Hepatocyte (in vitro differentiated cells): ENCODE measurements at places on chromosomes 7 and 10.
A peak's percentile ranks its signal among the peaks of the same experiment; 100 is the strongest.

DNA sequence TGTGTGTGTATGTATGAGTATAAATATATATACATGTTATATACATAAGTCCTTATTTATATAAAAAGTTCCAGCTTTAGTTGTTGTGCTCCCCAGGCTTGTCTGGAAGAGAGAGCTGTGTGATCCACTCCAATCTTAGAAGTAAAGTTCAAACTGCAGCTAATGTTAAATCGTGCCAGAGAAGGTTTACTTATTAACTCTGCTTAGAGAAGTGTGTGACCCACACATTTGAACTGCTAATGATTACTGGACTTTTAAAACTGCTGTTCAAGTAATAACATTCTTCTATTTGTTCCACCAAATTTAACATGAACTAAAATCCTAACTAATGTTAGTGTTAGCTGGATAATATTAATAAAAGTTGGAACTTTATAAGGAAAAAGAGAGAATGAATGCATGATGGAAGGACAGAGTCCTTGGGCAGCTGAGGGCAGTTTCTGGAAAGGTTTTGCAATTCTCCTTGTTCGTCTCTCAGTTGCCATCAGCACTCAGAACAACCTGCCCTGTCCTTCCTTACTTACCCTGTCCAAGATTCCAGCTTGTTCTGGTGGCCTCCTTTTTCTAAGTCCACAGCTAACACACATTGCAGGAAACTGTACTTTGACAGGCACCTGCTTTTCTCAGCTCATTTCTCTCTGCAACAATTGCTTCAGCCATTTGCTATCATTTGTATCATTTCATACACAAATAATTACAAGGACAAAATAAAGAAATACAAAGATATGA is 162.6 kb downstream of the FAM107B start:
- H3K4me1 ChIP-seq, result peaks cover 15% of the 10 kb centered on the region
- peak overlapping the region; percentile 68 for H3K27ac ChIP-seq
- H3K36me3 ChIP-seq, result no peaks in the 10 kb centered on the region
- H3K4me3 ChIP-seq, result no peak overlapping the region
- H3K27me3 ChIP-seq, result no peaks in the 10 kb centered on the region

GRCh38 chr10:125038637-125039036 is 96.7 kb downstream of the ZRANB1 start:
- H3K36me3 ChIP-seq, result no peaks in the 10 kb centered on the region
- H3K4me3 ChIP-seq, result no peak overlapping the region
- H3K4me1 ChIP-seq, result peaks cover 43% of the 10 kb centered on the region

GRCh38 chr7:17408904-17409290 is 110.4 kb downstream of the AHR start:
- H3K36me3 ChIP-seq, result no peaks in the 10 kb centered on the region
- H3K4me3 ChIP-seq, result no peak overlapping the region
- no peaks in the 10 kb centered on the region for H3K4me1 ChIP-seq
- H3K27me3 ChIP-seq, result no peaks in the 10 kb centered on the region

DNA sequence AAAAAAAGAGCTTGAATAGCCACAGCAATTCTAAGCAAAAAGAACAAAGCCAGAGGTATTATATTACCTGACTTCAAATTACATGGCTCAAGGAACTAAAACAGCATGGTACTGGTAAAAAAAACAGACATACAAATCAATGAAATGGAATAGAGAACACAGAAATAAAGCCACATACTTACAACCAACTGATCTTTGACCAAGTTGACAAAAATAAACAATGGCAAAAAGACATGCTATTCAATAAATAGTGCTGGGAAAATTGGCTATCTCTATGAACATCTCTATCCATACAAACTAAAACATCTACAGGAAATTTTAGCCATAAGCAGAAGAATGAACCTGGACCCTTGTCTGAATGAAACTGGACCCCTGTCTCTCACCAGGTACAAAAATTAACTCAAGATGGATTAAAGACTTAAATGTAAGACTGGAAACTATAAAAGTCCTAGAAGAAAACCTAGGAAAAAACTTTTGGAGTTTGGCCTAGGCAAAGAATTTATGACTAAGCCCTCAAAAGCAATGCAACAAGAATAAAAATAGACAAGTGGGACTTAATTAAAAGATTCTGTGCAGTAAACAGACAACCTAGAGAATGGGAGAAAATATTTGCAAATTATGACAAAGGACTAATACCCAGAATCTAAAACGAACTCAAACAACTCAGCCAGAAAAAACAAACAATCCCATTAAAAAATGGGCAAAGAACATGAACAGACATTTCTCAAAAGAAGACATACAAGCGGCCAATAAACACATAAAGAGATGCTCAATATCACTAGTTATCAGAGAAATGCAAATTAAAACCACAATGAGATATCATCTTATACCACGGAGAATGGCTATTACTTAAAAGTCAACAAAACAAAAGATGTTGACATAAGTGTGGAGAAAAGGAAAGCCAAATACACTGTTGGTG is 72.8 kb upstream of the DDC start:
- no peaks in the 10 kb centered on the region for H3K27me3 ChIP-seq
- no peak overlapping the region for H3K4me3 ChIP-seq
- no peaks in the 10 kb centered on the region for H3K4me1 ChIP-seq
- DNase-seq, result no peak

DNA sequence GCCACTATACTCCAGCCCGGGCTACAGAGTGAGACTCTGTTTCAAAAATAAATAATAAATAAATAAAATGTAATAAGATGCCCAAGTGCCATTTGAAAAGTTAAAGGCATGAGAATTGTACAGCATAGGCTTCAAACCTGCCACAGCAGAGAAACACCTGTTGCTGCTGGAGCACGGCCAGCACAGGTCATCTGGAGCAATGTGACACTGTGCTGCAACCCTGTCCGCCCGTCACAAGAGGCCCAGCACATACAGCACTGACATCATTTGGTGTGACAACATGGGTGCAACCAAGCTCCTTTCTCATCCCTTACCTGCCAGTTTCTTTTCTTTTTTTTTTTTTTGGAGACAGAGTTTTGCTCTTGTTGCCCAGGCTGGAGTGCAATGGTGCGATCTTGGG is 1.3 kb downstream of the RFC2 start:
- H3K27me3 ChIP-seq, result no peaks in the 10 kb centered on the region
- H3K36me3 ChIP-seq, result no peaks in the 10 kb centered on the region
- no peak for DNase-seq
- no peak overlapping the region for H3K4me3 ChIP-seq
- no peak overlapping the region for H3K27ac ChIP-seq

DNA sequence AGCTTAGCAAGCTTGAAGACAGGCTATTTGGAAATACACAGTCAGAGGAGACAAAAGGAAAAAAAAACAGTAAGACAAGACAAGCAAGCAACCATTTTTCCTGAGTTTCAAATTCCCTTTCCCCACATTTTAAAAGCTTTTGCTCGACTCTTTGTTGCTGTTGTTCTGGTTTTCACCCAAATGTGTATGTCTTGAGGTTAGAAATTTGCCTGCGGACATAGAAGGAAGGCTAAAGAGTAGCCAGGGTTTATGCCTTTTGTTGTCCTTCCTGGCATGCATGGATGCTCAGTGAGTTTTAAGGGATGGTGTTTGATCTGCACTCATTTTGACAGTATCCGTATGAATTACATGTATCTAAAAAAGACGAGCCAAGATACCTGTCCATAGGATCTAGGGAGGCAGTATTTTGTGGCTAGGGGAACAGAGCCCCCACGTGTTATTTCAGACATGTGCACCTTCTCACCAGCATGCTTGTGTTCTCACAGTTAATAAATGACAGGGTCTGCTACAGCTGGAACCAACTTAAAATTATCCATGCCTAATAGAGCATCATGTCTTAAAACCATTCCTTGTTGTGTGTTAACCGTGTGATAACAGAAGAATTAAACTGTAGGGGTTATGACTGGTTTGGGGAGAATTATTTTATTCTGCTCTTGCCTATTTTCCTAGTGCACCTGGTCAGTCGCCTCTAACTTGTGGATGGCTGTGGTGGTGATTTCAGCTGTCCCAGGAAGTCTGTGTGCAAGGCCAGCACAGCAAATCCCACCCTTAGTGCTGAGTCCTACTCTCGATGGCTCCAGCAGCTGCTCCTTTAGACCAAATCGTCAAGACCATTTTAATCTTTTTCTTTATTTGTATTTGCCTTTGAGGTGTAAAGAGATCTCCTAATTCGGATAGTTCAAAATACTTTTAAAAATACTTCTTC is 9.1 kb downstream of the WIPF3 start:
- no peak overlapping the region for H3K4me3 ChIP-seq
- H3K27me3 ChIP-seq, result no peaks in the 10 kb centered on the region
- no peak overlapping the region for H3K27ac ChIP-seq
- no peak for DNase-seq

DNA sequence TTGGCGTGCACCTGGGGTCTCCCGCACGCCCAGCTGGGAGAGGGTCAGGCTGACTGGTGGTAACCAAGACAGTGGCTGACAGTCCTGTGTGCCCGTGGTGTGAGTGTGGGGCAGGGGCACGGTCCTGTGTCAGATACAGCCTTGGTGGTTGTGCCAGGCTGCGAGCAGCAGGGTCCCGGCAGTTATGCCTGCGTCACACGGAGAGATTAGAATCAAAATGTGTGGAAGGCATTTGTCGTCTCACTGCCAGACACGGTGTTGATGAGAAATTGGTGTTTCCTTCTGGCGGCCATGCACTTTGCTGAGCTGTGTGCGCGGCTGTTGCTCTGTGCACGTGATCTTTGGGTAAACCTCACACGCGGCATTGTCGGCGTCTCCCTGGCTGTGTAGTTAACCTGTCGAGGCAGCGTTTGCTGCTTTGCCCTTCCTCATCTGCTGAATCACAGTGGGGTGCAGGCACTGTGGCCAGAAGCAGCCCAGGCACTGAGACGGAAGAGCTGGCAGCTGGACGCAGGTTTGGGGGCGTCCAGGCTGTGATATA is 87.7 kb downstream of the NKX6-2 start:
- no peaks in the 10 kb centered on the region for H3K36me3 ChIP-seq
- peaks cover 6% of the 10 kb centered on the region for H3K4me1 ChIP-seq
- H3K27ac ChIP-seq, result no peak overlapping the region
- DNase-seq, result no peak
- no peak overlapping the region for H3K4me3 ChIP-seq
- H3K27me3 ChIP-seq, result no peaks in the 10 kb centered on the region

- peaks cover 16% of the 10 kb centered on the region for H3K4me1 ChIP-seq
- no peak overlapping the region for H3K4me3 ChIP-seq
- DNase-seq, result peak; percentile 31
These were observed 33.5 kb upstream of the SLC26A3 start for GRCh38 chr7:107836237-107837144.

DNA sequence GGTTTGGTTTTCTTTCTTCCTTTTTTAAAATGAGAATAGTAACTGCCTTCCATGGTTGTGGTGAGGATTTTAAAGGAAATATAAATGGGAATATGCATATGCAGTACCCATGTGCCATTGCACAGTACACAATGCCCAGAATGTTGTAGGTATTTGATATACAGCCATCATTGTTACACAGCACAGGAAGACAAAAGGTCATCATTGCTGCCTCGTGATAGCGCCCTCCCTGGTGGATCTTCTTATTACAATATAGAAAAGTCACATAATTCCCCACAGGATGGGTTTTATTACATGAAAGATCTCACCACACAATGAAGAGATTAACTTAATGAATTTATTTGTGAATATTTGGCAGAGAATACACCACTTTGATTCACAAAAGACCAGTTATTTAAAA is 76.5 kb downstream of the PPP1R17 start:
- no peaks in the 10 kb centered on the region for H3K36me3 ChIP-seq
- H3K4me1 ChIP-seq, result no peaks in the 10 kb centered on the region
- peaks cover 6% of the 10 kb centered on the region for H3K27me3 ChIP-seq
- no peak overlapping the region for H3K4me3 ChIP-seq
- no peak for DNase-seq

- DNase-seq, result no peak
- no peaks in the 10 kb centered on the region for H3K36me3 ChIP-seq
- no peaks in the 10 kb centered on the region for H3K27me3 ChIP-seq
- H3K27ac ChIP-seq, result no peak overlapping the region
- no peak overlapping the region for H3K4me3 ChIP-seq
These were observed 517.0 kb downstream of the INHBA start for GRCh38 chr7:41185851-41186250.

GRCh38 chr7:108225531-108226181 is 95.5 kb upstream of the LAMB4 start:
- no peaks in the 10 kb centered on the region for H3K27me3 ChIP-seq
- no peak overlapping the region for H3K27ac ChIP-seq
- H3K4me3 ChIP-seq, result no peak overlapping the region

- DNase-seq, result no peak
- peaks cover 60% of the 10 kb centered on the region for H3K27me3 ChIP-seq
- no peak overlapping the region for H3K27ac ChIP-seq
- H3K4me3 ChIP-seq, result no peak overlapping the region
- no peaks in the 10 kb centered on the region for H3K36me3 ChIP-seq
- no peaks in the 10 kb centered on the region for H3K4me1 ChIP-seq
These were observed 9.7 kb downstream of the ZNF467 start for GRCh38 chr7:149763563-149764240.

DNA sequence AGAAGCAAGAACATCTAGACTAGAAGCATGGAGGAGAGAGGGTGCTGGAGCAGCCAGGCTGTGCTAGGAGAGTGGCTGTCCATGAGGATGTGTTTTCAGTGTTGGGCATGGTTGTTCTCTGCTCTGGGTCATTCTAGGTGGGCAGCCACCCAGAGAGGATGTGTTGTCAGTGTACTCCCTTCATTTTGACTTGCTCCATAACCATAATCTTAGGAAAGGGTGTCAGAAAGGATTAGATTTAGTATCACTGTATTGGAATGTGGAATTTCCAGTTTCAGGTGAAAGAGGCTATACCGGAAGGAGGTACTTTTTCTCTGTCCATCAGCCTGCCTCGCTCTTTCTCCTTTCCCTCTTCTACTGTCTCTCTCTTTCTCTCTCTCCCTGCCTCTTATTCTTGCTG is 474.5 kb upstream of the PODXL start:
- H3K27me3 ChIP-seq, result no peaks in the 10 kb centered on the region
- no peaks in the 10 kb centered on the region for H3K36me3 ChIP-seq
- DNase-seq, result peak; percentile 19

DNA sequence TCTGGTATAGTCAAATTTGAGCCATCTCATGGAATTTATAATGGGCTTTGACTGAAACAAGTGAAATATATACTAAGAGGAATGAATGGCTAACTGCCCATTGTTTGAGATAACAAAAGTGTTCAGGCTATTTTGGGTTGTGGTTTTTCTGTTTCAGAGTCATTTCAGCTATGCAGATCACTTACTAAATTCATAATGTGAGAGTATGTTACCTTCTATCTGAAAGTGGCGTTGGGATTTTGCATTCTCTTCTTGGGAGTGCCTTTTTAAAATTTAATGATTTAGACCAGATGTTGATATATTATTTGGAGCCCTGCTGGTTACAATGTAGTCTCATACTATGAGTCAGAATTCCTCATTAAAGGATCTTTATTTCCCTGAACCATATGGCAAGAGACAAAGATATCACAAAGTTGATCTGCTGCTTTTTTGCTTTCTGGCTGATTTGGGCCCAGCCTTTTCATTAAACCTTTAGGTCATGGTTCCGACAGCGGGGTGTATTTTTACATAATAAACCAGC is 10.4 kb downstream of the VCL start:
- no peak overlapping the region for H3K4me3 ChIP-seq
- peak overlapping the region; percentile 44 for H3K27ac ChIP-seq
- H3K27me3 ChIP-seq, result no peaks in the 10 kb centered on the region
- H3K4me1 ChIP-seq, result peaks cover 32% of the 10 kb centered on the region
- no peaks in the 10 kb centered on the region for H3K36me3 ChIP-seq

- no peak overlapping the region for H3K4me3 ChIP-seq
- H3K4me1 ChIP-seq, result no peaks in the 10 kb centered on the region
- no peaks in the 10 kb centered on the region for H3K27me3 ChIP-seq
These were observed 23.6 kb upstream of the ZNF804B start for GRCh38 chr7:88735920-88736319.

- no peak overlapping the region for H3K4me3 ChIP-seq
- no peaks in the 10 kb centered on the region for H3K36me3 ChIP-seq
- no peaks in the 10 kb centered on the region for H3K27me3 ChIP-seq
- H3K27ac ChIP-seq, result no peak overlapping the region
These were observed 136.4 kb upstream of the ODAD2 start for GRCh38 chr10:28135258-28135657.

GRCh38 chr10:18681366-18681765 is 22.1 kb downstream of the ARL5B start:
- H3K4me3 ChIP-seq, result no peak overlapping the region
- H3K36me3 ChIP-seq, result no peaks in the 10 kb centered on the region
- no peak for DNase-seq
